ENCODE measurements at places on chromosomes 16 and 17.
A peak's percentile ranks its signal among the peaks of the same experiment; 100 is the strongest.

DNA sequence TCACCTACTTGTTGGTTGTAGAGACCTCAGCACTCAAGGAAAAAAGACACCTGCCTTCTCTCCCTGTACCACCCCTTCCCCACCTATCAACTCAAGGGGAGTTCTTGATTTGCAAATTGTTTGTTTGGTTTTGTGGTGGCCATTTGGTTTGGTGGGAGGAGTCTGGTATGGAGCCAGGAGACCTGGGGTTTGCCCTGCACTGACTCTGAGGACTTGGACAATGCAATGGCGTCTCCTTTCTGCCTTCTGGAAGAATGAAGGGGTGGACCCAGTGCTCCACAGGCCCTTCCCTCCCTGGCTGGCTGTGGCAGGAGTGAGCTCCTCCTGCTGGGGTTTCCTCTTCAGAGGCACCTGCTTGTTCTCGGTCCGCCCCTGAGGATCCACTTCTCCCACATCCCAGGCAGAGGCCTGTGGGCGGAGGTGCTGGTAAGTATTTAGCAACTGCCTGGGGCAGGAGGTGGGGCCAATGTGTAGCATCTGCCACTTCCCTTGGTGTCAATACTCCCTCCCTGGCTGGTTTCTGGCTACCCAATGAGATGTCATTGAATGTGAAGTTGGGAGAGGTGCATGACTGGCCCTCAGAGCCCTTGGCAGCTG, 164.5 kb downstream of the NTN1 start:
- H3K27ac ChIP-seq = no peak overlapping the region
- H3K4me3 ChIP-seq = no peak overlapping the region
- no peaks in the 10 kb centered on the region for H3K36me3 ChIP-seq

DNA sequence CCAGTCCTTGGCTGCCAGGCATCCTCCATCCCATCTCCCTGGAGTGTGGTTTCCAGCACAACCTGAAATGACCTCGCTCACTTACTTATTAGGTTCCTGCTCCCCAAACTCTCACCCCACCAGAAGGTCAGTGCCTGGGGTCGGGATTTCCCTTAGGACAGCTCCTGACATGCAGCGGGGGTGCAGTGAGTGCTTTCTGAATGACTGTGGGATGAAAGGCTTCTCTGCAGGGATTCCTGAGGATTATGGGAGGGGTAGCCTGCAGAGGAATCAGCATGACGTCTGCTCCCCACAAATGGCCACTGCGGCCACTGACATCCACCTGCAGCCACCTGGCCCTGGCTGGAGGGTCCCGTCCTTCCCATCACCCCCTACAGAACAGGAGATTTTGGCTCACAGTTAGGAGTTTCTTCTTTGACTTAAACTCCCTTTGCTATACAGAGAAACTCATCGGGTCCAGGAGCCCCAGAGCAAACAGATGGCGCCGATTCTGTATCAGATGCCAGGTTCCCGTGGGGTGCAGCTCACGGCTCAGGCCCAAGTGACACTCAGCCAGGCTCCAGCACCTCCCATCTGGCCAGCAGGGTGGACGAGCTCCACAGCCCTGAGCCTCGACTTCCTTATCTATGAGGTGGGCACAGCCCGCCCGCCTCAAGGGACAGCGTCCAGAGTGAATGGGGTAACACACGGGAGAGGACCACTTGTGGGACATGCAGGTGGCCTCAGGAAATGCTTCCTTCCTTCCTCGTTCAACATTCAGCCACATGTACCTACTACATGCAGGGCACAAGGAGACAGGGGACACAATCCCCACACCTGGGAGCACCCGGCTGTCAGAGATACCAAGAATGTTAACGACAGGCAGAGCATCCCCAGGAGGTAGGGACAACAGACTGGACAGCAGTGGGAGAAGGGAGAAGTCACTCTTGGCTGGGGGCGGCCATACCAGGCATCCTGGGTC, 69.8 kb downstream of the RMI2 start:
- no peak overlapping the region for H3K27ac ChIP-seq
- H3K36me3 ChIP-seq = no peaks in the 10 kb centered on the region
- H3K4me1 ChIP-seq = no peaks in the 10 kb centered on the region
- no peak overlapping the region for H3K4me3 ChIP-seq

- no peak overlapping the region for H3K4me3 ChIP-seq
- H3K27me3 ChIP-seq = no peaks in the 10 kb centered on the region
- no peaks in the 10 kb centered on the region for H3K36me3 ChIP-seq
- peaks cover 12% of the 10 kb centered on the region for H3K4me1 ChIP-seq
- DNase-seq = no peak
Observed at GRCh38 chr17:80925688-80926335, 65.8 kb upstream of the CHMP6 start.

DNA sequence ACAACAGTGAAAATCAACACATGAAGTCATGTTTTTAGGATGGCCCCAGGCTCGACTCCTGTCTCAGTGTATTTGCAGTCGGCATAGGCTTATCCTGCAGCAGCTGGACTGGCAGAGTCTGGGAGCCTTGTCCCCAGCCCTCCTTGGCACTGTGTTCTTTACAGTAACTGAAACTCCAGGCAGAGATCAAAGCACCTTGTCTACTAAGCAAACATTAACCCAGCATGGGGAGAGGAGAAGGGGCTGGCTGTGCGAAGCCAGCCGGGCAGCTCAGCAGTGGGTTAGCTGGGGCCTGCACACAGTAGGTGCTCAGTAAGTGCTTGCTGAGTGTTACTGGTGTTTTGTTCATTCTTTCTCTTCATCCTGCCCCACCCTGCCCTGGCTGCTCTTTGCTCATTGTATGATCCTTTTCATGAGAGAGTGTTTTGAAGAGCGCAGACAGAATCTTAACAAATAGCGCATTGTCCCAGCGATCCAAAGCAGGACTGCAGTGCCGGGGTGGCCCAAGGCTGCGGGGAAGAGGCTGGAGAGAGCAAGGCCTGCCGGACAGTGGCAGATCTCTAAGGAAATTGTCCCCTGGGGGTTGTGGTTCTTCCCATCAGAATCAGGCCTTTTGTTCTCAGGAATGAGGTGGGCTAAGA, 23.5 kb upstream of the ITGB4 start:
- no peak for DNase-seq
- H3K4me1 ChIP-seq = peaks cover 20% of the 10 kb centered on the region
- H3K27me3 ChIP-seq = no peaks in the 10 kb centered on the region
- no peak overlapping the region for H3K4me3 ChIP-seq
- H3K36me3 ChIP-seq = peaks cover 95% of the 10 kb centered on the region
- peak overlapping the region; percentile 85 for H3K27ac ChIP-seq

- H3K27ac ChIP-seq = no peak overlapping the region
- no peaks in the 10 kb centered on the region for H3K4me1 ChIP-seq
- no peak for DNase-seq
- no peaks in the 10 kb centered on the region for H3K36me3 ChIP-seq
Observed at GRCh38 chr17:41555105-41555887, 16.6 kb downstream of the KRT9 start.

Data from heart right ventricle (tissue), 16 donors.